ENCODE measurements at places on chromosomes 16 and 17.

DNA sequence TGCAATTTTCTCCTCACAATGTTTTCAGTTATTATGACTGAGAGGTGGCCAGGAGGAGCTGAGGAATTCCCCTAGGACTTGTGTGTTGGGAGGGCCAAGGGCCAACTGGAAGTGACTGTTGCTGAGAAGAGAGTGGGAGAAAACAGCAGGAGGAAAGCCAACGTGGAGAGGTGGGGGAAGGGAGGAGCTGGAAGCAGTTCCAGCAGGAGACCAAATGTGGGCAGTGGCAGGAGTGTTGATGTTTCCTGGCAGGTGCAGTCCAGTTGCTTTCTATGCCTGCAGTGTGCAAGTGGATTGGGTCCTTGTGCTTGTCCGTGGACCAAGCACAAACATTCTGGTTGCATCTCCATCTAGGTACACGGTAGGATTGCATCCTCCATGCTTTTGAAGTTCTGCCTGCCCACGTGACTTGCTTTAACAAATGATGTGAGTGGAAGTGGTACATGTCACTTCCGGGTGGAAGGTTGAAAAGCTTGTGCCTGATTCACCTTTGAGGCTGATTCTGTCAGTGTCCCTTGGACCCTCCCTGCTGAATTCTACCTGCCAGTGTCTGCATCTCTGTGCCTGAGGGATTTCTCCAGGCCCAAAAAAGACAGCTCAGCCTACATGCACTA is 54.7 kb upstream of the CRHR1 start:
- DNase-seq, result no peak

DNA sequence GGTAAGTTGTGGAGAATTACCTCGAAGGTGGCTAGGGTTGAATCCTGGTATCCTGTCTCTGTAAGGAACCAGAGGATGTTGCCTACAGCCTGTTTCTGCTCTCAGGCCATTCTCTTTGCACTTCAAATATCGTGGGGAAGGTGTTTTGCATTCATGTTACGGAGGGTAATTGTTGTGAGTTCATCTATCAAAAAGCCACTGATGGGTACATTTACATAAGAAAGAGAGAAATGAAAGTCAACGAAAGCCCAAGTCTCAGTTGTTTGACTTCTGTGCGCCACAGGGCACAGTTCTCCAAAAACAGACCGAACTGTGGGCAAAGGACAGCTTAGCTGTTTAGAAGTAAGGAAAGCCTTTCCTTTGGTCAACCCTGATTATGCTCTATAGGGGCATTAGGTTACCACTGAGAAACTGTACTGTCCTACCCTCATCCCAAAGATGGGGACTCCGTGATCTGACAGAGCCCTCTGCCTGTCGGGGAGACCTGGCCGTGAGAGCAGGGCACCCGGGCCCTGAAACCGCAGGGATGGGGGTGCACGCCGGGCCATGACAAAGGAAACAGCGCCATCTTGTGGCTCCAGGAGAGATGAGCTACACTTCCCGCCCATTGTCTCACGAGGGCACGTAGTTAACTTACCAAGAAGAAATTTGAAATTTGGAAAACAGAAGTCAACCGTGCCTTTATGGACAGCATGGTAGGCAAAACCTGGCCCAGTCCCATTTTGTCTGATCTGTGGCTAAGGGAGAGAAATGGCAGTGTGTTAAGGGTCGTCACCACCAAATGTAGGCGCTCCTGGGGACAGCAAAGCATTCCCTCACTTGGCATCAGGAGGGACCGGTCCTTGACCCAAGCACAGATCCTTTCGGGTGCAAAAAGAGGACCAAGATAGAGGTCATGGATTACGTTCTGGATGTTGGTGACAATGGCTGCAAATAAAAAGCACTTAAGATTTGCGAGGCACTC is 74.5 kb upstream of the DYNLRB2 start:
- DNase-seq, result no peak

GRCh38 chr16:27791404-27791719 is 241.4 kb downstream of the KATNIP start:
- no peak for DNase-seq

- no peak for DNase-seq
Observed at GRCh38 chr16:28291651-28292626, at the start of gene SBK1. TSS of gene SBK1 (plus strand) at chr16:28292525. CDS start at chr16:28317392, 24,867 bp downstream.

- no peak for DNase-seq
Observed at GRCh38 chr16:19073344-19073743, 5.9 kb downstream of the COQ7 start.

GRCh38 chr17:35046740-35047283 is 16.7 kb downstream of the RFFL start:
- DNase-seq, result no peak

- DNase-seq, result no peak
Observed at GRCh38 chr17:58527306-58527705, 12.9 kb upstream of the MTMR4 start.

GRCh38 chr17:2449486-2449885 is 48.6 kb upstream of the MNT start:
- no peak for DNase-seq

DNA sequence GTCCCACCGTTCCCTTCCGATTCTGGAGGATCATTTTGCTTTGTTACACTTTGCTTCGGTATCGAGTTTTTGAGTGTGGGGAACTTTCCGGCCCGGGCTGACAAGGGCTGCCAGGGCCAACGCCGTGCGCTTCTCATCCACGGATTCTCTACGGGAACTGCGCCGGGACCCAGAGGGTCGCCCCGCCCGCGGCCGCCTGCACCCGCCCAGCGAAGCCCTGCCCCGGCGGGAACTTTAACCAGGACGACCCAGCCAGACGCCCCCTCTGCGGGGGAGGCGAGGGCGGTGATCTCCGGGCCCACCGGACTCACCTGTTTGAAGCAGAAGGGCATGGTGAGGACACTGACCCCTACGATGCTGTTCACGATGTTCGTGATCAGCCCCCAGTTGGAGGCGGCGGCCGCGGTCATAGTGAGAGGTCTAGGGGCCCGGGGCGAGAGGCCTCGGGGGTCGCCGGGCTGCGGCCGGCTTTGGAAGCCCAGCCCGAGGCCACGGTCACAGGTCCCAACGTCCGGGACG is 536 bp downstream of the SLC38A10 start:
- no peak for DNase-seq

DNA sequence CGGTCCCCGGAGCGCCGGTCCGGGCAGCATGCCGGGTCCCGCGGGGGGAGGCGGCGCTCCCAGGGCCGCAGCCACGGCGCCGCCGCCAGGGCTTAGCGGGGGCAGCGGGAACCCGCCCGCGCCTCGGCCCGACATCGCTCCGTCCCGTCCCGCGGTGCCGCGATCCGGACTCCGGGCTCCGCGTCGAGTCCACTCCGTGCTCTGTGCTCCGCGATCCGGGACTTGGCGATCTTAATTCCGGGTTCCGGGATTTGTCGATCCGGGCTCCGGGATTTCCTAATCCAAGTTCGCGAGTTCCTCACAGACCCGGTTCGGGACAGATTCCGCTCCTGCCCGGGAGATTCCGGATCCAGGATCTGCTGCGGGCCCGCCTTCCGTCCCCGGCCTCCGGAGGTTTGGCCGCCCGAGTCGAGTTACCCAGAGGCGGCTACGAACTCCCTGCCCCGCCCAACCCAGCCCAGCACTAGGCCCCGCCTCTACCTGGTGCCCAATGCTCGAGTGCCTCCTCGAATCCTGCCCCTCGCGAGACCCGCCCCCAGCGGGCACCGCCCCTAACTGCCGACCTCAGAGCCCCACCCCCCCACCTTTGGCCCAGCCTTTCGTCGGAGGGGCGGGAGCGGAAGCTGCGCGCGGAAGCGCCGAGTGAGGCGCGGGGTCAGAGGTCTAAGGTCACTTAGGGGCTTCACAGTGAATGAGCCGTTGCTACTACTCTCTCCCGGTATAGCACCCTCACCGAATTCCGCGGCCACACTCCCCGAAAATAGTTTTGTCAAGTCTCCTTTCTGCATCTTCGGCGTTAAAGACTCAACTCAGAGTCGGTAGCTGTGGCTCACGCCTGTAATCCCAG is at the start of gene SMARCD2:
Gene SMARCD2 (minus strand): TSS at position 146 of the 847 bp plus-strand sequence. CDS start 11 bp downstream, at position 135.
- DNase-seq, result peak; percentile 98

- no peak for DNase-seq
Observed at GRCh38 chr17:29180034-29180787, at the start of gene MYO18A. TSS of gene MYO18A (minus strand) at chr17:29180398. CDS start at chr17:29166940, 13,458 bp downstream.

All from cortex of kidney (tissue), 1 donor.